Heart right ventricle (tissue), 16 donors: ENCODE measurements at places on chromosomes 2 and 18. TPM values are rescaled to one million over a fixed set of nuclear protein-coding genes. Genes with fewer than 3 reads are reported as not detected.

DNA sequence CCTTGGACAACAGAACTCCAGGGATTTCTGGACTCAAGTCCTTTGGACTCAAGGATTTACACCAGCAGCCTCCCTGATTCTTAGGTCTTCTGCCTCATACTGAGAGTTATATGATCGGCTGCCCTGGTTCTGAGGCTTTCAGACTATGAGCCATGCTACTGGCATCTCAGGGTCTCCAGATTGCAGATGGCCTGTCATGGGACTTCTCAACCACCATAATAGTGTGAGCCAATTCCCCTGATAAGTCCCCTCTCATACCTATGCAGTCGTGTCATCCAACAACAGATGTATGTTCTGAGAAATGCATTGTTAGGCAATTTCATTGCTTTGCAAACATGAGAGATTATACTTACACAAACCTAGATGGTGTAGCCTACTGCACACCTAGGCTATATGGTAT is 61.4 kb upstream of the MSTN start:
- no peak for DNase-seq

- no peak for DNase-seq
Measured at GRCh38 chr18:71252351-71252865, 963.6 kb downstream of the SOCS6 start.

DNA sequence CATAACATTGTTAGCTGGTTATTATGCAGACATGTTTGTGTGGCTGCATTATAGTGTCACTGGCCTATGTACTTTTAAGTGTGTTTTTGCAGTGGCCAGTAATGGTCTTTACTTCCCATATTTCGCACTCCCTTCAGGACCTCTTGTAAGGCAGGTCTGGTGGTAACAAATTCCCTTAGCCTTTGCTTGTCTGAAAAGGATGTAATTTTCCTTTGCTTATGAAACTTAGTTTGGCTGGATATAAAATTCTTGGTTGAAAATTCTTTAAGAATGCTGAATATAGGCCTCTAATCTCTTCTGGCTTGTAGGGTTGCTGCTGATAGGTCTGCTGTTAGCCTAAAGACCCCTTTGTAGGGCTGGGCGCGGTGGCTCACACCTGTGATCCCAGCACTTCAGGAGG is 34.7 kb downstream of the ZC3H8 start:
- DNase-seq, result no peak

DNA sequence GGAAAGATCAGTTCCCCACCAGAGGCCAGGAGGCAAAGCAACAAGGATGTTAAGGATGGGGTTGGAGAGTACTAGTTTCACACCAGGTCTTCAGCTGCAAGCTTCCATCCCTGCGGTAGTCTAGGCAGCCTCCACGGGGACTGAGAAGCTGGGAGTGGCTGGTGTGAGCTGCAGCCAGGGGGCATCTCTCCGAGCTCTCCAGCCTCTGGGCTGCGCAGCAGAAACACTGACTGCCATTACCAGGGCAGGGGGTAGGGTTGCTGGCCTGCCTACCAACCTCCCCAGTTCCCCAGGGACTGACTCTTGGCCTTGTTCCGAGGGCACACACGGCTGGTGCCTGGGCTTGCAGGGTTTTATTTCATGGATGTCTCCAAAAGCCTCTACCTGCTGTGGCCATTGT is 15.9 kb downstream of the GATA6 start:
- DNase-seq, result no peak

- no peak for DNase-seq
Measured at GRCh38 chr2:169006665-169007064, 24.5 kb downstream of the ABCB11 start.

GRCh38 chr18:24734058-24734457 is 273.6 kb downstream of the HRH4 start:
- no peak for DNase-seq

DNA sequence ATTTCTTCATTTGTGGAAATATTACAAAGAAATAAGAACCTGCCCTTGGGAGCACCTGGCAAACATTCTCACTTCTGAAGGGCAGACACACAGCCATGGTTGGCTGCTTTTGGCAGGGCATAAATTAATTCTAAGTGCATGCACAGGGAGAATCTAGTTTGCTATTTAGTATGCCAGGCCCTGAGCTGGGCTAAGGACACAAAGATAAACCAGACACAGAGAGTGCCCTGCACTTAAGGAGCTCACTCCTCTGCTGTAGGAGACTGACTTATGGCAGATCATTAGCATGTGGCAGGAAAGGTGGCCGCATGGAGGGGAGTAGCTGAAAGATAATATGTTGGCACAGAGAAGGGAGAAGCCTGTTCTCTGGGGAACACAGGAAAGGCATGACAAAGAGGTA is 367.0 kb downstream of the LPIN1 start:
- no peak for DNase-seq

DNA sequence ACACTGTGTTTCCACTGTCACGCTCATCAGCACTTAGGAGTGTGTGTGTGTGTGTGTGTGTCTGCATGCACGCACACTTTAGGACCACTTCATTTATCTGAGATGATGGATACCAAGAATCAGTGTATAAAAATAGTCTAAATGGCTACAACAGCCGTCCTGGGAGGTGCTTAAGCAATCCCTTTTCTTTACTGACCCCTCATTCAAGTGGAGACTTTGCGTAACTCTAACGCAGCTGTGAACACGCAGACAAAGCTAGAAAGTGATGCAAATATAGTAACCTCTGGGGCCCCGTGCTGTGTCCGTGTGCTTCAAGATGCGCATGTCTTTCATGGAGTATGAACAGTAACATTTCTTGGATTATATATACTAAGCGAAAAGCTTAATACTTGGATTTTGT is 40.4 kb upstream of the RBM44 start:
- no peak for DNase-seq

GRCh38 chr18:50716902-50717301 is 102.9 kb downstream of the MRO start:
- no peak for DNase-seq

GRCh38 chr18:73895701-73896100 is 251.9 kb downstream of the FBXO15 start:
- no peak for DNase-seq

DNA sequence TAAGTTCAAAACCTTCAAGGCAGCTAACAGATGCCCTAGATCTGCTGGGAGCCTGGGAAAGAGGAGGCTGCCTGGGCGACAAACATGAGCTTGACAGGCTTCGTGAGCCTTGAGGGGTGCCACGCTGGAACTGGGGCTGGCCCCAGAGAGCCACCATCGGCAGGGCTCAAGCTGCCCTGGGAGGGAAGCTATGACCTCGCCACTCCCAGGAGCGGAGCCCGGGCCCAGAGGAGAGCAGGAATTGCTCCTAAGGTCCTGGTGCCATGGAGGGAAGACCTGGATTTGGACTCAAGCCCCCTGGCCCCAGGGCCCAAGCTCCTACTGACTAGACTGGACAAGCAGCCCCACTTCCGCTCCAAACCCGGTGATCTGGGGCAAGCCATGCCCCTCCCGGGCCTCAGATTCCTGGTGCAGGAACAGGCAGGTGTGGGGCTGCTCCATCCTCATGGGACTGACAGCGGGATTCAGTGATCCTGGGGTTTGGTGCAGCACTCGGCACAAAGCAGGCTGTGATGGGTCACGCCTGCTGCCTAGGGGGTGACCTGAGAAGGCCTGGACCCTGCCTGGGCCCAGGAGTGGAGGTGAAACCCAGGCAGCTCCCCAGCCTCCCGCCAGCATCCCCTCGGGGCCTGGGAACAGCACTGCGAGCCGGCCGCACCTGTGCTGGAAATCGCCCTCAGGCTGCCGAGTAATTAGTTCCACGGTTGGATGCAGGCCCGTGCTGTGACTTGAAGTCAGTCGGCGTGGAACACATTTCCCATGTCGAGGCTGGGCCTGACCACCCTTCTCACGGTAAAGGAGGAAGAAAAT is 246.9 kb downstream of the NDUFA10 start:
- DNase-seq, result no peak

GRCh38 chr18:44709307-44710126 is 28.8 kb downstream of the SETBP1 start:
- DNase-seq, result no peak

DNA sequence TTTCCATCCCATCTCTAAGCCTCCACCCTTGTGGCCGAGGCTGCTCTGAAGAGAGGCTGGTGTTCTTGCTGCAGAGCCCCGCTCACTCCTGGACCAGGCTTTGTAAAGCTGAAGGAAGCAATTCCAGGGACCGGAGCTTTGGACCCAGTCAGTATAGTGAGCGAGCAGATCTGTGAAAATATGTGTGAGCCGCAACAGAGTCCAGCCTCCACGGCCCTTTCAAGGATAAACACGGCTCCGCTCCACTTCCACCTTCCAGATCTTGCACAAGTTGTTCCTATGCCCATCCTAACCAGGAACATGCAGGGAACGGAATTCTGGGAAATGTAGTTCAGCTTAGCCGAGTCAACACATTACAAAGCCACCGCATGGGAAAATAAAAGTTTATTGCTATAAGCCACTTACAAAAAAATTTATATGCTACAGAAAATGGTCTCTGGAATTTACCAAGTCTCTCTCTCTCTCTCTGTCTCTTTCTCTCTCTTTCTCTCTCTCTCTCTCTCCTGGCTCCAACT is 151.7 kb upstream of the ZNF521 start:
- peak; percentile 63 for DNase-seq

- no peak for DNase-seq
Measured at GRCh38 chr18:45793264-45793965, 32.1 kb upstream of the SIGLEC15 start.

- DNase-seq, result no peak
Measured at GRCh38 chr2:154264024-154264423, 392.3 kb downstream of the GALNT13 start.

- DNase-seq, result peak; percentile 51
Measured at GRCh38 chr2:178280244-178280852, 86.0 kb downstream of the OSBPL6 start.

DNA sequence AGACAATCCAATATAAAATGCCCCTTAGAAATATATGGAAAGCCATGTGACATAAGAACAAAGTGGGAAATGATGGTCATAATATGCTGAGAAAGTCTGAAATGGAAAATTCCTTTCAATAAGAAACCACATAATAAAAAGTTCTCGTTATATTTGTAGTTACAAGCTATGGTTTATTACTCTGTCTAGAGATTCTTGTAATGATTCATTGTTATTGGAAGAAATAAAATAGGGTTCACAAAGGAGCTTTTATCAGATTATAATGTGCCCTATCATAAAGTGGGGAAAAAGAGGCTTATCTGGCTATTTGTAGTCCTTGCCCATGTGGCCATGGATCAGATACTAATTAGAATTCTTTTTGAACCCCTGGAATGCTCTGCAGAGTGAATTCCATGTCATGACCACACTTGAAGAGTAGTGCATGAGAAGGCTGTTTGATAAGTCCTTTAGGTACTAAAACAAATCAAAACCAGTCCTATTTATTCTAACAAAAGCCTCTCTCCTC is 420.7 kb upstream of the NRP2 start:
- no peak for DNase-seq

DNA sequence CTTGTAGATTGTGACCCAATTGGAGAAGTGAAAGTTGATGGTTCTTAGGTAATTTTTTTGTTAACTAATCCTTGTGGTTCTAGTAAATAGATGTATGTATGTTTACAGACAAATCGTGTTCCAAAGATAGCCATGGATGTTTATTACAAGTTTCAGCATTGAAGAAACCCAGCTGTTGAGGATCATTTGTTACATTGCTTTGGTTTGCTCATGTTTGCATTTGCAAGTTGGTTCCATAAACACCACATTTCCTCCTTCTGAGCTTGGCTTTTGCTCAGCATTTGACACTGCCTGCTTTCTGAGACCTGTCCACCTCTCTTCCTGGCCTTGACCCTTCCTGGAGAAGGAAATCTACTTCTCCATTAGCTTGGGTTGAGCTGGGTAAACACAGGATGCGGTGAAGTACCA is 1.8 kb upstream of the CCDC68 start:
- no peak for DNase-seq

GRCh38 chr2:168316073-168316440 is 68.7 kb upstream of the STK39 start:
- DNase-seq, result no peak

DNA sequence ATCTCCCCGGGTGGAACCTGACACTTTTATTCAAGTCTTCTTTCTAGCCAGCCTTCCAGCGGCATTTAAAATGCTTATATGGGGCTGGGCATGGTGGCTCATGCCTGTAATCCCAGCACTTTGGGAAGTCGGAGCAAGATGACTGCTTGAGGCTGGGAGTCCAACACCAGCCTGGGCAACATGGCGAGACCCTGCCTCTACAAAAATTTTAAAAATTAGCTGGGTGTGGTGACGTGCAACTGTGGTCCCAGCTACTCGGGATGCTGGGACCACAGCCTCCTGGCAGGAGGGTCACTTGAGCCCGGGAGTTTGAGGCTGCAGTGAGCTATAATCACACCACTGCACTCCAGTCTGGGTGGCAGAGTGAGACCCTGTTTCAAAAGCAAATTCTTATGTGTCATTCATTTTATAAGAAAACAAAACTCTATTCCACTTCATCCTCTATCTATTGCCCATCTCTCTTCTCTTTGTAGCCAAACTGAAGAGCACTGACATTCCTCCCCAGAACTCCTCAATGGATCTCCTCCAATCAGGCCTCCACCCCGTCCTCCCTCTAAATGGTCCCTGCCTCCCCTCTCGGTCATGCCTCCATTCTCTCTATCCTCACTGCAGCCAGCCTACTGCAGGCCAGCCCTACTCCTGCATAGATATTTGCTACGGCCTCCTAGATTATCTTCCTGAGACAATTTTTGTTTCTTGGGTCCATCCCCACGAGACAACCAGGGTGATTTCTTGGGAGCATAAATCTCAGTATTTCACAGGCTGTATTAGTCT is 18.0 kb upstream of the RHOB start:
- no peak for DNase-seq

- no peak for DNase-seq
Measured at GRCh38 chr2:33014268-33014667, 67.5 kb downstream of the LTBP1 start.

GRCh38 chr2:241961454-241961853 is 91.9 kb downstream of the RTP5 start:
- DNase-seq, result no peak

- no peak for DNase-seq
Measured at GRCh38 chr2:42954227-42954962, 162.0 kb upstream of the HAAO start.

The LOXHD1 gene
- total RNA-seq, result 1.6 TPM

The ZCCHC2 gene
- 45.3 TPM for total RNA-seq

The PLGLB2 gene
- total RNA-seq, result not detected

The LHCGR gene
- total RNA-seq, result not detected

The RNF125 gene
- 3.2 TPM for total RNA-seq

The TUBA3D gene
- total RNA-seq, result 5.1 TPM

The ITPRID2 gene
- total RNA-seq, result 72.0 TPM

The GALNT14 gene
- 0.46 TPM for total RNA-seq

The SLC66A3 gene
- total RNA-seq, result 9.4 TPM

The RUFY4 gene
- not detected for total RNA-seq

The ANKRD30B gene
- total RNA-seq, result not detected
